H7 (cell line): ENCODE measurements at places on chromosomes 2 and 18. TPM values are rescaled to one million over a fixed set of nuclear protein-coding genes. Genes with fewer than 3 reads are reported as not detected.

The SPATA3 gene
- total RNA-seq = not detected in 2 replicates

The GALNT13 gene
- 7.1 and 8.7 TPM in 2 replicates for total RNA-seq

The COL4A3 gene
- 0.07 and 0.67 TPM in 2 replicates for total RNA-seq

The ZNF638 gene
- total RNA-seq = 101 and 134 TPM in 2 replicates

The CFAP221 gene
- total RNA-seq = 0.07 and 0.37 TPM in 2 replicates

DNA sequence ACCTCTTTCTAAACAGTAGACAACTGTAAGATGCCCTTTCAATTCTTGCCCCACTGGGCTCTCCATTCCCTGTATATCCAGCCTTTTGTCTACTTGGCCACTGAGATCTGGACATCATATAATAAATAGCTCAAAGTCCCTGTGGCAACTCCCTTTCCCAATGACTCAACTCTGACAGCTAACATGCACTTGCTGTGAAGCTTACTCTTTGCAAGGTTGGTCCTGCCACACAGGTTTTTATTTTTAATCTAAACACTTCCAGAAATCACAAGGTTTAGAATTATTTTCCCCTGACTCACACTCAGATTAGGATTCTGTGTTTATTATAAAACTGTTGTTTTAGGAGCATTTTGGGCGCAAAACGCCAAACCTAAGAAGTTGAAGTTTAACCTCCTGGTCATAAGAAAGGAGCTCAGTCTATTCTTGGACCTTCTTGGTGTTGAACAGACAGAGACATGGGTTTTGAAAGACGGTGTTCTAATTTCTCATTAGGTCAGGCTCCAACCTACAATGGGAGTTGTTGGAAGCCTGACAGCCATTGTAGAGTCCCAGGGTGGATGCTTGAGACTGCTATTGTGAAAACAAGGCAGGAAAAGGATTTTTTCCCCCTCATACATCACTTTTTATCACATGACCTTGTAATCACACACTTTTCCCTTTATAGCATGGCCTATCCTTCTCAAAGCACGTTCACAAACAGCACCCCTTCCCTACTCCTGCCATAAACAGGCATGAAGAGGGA, 124.7 kb upstream of the SERPINE2 start:
- no peak for DNase-seq

GRCh38 chr18:78448591-78448990, 531.0 kb upstream of the SALL3 start:
- DNase-seq = no peak

DNA sequence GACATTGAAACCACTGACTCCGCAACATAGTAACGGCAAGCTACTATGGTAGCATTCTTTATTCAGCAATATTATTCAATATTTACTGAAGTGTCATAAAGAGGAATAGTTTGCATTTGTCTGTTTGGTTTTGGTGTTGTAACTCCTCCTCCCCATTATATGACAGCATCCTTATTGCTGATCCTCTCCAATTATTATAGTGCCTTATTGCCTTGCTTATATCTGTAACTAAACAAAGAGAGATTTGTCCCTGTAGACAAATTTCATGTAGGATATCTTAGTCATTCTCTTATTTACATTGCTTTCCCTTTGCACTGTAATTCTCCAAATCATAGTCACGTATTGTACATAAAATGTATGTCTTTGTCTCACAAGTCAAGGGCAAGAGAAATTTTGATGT, 1041.2 kb upstream of the ZEB2 start:
- DNase-seq = no peak

- no peak for DNase-seq
Measured at GRCh38 chr18:9519399-9519798, 44.1 kb downstream of the RALBP1 start.

- no peak for DNase-seq
Measured at GRCh38 chr2:146312899-146313298, 1531.9 kb upstream of the ACVR2A start.

DNA sequence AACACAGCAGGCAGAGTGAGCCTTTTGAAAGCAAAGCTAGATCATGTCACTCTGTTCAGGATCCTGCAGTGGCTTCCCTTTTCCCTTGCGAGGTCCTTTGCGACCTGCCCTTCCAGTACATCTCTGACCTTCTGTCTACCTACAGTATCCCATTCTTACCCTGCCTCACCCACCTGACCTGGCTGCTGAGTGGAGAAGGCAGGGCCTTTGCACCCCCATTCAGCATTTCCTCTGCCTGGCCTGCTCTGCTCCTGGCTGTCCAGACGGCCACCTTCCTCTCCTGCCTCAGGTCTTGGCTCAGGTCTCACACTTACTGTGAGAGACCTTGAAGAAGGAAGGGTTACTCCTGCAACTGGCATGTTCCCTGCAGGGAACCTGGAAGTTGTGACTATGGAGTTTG, 77.4 kb downstream of the MAPRE2 start:
- DNase-seq = no peak

DNA sequence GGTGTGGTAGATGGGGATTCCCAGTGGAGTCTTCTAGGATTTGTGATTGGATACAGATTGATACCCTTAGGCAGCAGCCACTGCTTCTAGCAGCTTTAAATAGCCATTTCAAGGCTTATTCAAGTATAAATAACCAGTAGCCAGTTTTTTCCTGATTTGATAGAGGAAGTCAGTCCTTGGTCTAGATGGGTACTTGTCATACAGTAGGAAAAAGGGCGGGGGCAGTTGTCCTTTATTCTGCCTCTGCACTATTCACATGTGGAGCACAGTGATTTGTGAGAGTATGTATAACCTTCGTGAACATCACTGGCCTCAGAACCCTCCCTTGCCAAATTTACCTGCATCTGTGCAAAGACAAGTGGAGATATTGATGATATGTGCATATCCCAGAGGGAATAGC, 6.8 kb downstream of the PPP1CB start:
- no peak for DNase-seq

DNA sequence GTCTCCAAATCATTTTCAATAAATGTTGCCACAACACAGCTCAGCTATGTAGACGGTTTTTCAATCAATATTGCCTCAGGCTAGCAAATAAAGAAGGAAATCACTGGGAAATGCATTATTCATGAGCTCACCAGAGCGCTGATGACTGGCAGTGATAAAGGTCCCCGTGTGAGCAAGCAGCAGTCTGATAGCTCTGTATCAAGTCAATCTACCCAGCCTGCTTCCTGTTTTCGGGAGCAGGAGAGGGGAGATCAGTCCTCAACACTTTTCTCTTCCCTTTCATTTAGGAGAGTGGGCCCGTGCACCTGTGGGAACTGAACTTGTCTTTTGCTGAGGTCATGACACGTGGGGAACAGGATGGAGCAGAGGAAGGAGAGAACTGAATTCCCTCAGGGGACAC, 253.9 kb upstream of the SIX2 start:
- DNase-seq = no peak

DNA sequence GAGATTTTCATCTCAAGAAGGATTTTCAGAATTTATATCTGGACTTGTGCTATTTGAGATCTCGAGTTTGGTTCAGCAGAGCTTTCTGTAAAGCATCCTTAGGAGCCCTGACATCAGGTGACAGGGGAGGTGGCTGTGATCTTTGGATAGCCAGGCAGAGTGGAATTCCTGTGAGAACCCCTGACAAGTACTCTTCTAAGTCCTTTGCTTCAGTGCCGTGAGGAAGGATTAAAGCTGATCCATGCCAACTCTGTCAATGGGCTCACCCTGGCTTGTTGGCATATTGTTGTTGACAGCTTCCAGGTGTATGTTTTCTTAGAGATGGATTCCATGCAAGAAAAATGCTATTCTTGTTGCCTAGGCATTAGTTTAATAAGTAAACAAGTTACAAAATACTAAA, 38.0 kb upstream of the NFE2L2 start:
- DNase-seq = no peak

- no peak for DNase-seq
Measured at GRCh38 chr2:161836664-161837063, 212.4 kb downstream of the SLC4A10 start.

DNA sequence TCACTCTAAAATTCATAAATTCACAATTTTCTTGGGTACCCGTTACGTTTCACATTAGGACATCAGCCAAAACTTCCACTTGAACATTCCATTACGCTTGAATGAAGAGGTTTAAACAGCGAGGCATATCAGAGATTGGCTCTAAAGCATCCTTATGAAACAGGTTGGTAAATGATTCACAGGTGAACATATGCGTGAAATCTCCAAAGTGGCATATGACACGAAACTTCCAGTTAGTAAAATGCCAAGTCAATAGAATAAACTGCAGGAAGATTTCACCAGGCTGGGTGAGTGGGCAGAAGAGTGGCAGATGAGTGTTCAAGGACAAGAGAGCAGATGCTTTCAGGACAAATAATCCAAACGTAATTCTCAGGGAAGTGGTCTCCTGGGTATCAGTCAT, 33.9 kb upstream of the GLS start:
- DNase-seq = no peak

DNA sequence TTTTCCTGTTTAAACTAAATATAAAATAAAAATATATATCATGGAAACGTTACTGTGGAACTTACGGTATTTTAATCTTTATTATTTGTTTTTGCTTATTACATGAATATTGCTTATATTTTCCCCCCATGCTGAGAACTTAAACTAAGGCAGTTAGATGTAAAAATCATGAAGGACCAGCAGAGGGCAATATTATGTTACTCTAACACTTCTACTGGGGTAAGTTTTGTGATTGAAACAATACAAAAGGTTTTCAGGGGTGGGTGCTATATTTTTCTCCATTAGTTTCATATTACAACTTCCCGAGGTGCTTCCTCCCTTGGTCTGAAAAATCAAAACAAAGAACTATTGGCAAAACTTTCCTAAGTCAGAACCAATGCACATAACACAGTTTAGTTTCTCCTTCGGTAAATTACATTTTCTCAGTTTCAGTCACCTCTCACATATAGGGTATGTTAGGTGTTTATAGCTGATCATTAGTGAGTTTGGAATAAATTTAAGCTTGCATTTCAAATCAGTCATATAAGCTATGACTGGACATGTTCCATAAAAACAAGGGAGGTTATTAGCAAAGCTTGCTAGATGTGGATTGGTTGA, 54.8 kb downstream of the ZNF407 start:
- DNase-seq = no peak

DNA sequence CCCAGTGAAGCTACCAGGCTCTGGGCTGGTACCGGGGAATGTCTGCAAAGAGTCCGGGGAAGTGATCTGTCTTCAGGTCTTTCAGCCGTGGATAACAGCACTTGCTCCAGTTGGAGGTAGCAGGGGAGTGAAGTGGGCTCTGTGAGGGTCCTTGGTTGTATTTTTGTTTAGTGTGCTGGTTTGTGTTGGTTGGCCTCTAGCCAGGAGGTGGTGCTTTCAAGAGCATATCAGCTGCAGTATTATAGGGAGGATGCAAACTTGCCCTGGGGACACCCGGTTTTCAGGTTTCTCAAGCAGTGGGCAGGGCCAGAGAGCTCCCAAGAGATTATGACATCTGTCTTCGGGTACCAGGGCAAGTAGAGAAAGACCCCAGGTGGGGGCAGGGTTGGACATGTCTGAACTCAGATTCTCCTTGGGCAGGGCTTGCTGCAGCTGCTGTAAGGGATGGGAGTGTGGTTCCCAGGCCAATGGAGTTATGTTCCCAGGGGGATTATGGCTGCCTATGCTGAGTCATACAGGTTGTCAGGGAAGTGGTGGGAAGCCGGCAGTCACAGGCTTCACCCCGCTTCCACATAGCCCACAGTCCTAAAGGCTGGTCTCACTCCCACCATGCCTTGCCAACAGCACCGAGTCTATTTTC, 34.4 kb downstream of the ACAA2 start:
- DNase-seq = no peak

GRCh38 chr18:63297687-63298399, 21.7 kb downstream of the BCL2 start:
- DNase-seq = no peak

DNA sequence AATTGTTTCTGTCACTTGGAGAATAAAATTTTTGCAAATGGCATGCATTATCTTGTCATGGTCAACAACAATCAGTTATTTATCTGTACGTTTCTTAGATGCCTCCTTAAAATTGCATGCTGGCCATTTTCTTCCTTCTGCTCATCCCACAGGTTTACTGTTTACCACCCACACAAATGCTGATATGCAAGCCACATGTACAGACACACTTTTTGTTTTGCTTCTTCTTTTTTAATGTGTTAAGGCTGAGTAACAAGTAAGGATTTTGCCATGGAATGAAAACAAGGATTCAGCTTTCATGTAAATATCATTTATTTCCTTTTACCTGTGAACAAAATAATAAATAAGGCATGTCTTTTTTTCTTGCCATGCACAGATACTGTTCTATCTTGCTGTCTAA, 1077.1 kb upstream of the ZEB2 start:
- DNase-seq = no peak

DNA sequence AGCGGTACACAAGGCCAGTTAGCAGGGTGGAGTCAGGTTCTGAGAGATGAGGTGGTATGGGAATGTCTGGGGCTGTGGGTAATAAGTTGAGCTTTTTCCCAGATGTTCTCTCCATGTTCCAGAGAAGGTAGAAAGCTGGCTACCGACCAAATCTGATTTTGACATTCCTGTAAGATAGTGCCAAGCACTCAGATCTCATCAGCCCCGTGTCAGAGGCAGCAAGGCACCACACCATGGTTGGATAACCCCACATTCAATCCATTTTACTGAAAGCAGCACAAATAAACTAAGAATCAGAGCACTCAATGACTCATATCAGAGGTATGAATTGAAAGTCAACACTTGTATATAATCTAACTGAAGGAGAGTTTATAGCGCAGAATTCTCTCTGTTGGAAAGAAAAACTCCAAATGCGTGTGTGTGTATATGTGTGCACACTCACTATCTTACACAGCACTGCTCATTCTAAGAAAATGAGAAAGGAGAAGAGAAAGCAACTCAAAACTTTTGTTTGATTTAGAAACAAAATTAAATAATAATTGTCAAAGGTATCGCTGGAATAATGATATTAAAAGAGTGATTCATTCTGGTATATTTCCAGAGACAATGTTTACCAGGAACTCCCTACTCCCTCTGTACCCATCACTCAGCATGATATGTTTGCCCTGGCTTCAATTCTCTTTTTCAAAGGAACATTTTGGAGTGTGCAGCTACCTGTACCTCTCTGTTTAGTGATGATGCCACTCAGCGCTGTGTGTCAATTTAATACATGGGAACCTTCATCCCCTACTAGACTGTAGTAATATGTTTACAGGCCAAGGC, 375.1 kb upstream of the ID2 start:
- no peak for DNase-seq

DNA sequence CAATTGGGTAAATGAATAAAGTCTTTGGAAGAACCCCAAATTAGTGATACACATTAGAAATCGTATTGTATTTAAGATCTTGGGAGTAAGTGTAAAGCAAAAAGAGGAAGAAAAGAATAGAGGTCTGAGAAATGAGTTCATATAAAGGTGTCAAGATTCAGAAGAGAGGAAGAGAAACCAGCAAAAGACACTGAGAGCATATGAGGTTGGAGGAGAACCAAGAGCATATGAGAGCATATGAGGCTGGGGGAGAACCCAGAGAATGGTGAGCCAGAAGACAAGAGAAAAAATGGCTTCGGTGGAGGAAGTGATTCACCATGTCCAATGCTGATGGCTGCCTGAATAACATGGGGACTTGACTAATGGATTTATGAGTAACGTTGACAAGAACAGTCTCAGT, 620.1 kb upstream of the GCFC2 start:
- DNase-seq = no peak
